Endothelial cell (in vitro differentiated cells): ENCODE measurements at places on chromosomes 4 and X.
A peak's percentile ranks its signal among the peaks of the same experiment; 100 is the strongest.

GRCh38 chr4:149897783-149898182 is 82.1 kb upstream of the IQCM start:
- DNase-seq, result no peak

GRCh38 chr4:15882675-15883086 is 55.9 kb downstream of the FGFBP1 start:
- peak; percentile 47 for DNase-seq

DNA sequence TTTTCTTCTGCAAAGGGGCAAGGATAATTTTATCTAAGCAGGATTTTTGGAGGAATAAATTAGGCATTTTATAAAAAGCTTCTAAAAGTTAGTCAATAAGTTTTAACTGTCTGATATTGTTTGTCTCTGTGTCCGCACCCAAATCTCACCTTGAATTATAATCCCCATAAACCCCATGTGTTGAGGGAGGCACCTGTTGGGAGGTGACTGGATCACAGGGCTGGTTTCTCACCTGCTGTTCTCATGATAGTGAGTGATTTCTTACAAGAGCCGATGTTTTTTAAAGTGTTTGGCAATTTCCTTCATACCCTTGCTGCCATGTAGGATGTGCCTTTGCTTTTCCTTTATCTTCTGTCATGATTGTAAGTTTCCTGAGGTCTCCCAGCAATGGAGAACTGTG is 481.4 kb downstream of the GBA3 start:
- DNase-seq, result no peak

GRCh38 chr4:80710748-80711451 is 319.6 kb upstream of the BMP3 start:
- DNase-seq, result no peak

DNA sequence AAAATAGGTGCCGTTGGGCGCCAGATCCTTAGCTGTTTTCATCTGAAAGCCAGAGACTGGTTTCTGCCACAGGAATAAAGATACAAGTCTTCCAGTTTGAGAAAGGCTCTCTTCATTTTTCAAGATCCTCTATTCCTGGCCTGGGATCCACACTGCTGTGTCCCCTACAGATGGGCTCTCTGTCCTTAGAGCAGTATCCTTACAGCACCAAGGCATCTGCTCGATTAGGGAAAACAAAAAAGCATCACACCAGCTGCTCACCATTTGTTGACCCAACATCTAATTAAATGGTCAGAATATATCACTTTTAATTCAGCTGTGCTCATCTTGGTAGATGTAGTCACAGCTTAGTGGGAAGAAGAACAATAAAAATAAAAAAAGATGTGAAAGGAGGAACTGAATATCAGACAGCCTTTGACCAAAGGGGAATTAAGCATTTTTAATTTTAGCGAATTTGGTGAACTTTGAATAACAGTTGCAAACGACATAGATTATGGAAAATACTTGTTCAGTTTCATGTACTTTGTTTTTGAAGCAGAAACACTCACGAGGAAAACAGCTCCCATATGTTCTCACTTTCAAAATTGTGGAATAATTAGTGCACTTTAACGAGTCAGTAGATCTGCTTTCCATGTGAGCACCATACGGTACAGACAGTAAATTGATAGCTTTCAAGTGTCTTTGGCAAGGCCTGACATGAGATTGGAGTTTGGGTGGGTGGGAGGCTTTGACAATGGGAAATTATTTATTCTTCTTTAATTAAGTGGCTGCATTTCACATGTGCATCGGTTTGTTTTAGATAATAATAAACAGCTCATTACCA is 148.4 kb upstream of the CLNK start:
- no peak for DNase-seq

DNA sequence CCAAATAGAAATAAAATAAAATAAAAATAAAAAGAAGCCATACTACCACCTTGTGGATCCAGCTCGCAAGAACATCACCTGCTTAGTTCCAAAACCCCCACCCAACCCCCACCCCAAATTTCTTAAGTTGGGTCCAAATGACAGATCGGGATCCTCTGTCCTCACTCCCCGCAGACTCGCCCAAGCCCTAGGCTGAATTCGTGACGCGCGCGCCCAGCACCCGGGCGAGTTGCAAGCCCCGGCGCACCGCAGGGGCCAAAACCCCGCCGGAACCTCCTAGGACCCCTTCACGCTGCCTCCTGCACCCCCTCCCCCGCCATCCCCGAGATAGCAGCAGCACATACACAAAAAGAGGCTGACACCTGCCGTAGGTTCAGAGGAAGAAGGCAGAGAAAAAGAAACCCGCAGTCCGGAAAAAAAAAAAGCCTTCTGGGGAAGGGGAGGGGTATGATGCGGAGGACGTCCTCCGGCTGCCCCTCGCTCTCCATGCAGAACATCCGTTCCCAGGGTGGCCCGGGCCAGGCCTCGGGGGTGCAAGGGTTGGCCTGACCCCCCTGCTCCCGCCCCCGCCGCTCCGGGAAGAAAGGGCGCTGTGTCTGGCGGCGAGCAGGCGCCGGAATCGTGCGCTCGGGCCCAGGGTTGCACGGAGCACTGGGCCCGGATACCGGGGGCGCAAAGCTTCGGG is 2.6 kb downstream of the NLGN4X start:
- DNase-seq, result peak; percentile 44

GRCh38 chr4:150423503-150423902 is 158.4 kb upstream of the MAB21L2 start:
- DNase-seq, result no peak

DNA sequence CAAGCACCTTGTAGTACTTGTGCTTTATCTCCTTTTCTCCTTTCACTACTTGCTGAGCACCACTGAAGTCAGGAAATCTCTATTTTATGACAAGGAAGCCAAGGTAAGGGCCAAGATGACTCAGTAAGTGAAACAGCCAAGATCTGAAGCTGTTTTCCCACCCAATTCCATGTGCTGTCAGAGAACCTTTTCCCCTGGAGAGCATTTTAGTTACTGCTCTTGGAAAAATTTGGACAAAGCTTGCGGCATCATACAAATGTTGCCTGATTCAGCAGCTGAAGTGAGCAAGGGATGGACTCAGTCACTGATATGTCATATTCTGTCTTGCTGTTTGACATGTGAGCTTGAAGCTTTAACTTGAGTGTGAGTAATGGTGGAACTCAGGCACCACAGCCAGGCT is 391.4 kb downstream of the RAB28 start:
- DNase-seq, result no peak

GRCh38 chrX:24099394-24099793 is 44.6 kb downstream of the EIF2S3 start:
- no peak for DNase-seq

DNA sequence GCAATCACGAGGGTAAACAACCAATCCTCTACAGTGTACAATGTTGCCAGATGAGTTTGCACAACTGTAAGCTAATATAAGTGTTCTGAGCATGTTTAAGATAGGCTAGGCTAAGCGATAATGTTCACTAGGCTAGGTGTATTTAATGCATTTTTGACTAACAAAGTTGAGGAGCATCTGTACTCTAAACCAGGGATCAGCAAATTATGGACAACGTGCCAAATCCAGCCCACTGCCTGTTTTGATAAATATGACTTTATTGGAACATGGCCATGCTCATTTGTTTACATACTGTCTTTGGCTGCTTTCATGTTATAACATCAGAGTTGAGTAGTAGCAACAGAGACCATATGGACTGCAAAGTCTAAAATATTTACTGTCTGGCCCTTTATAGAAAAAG is 46.3 kb upstream of the ARHGEF6 start:
- no peak for DNase-seq

- DNase-seq, result no peak
Observed at GRCh38 chr4:40564004-40564403, 65.7 kb downstream of the RBM47 start.

DNA sequence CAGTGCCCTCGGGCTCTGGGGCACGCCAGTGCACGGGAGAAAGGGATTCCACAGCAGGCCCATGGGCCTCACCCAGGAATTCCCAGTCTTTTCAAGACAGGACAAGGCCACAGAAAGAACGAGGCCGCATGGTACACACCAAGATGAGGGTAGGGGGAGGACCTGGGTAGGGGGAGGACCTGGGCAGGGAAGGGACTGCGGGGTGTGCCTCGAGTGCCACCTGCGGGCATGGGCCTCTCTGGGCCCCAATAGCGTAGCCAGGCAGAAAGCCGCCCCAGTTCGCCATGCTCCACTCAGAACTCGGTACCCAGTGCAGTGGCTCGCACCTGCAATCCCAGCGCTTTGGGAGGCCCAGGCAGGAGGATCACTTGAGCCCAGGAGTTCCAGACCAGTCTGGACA is 14.0 kb upstream of the DUSP9 start:
- DNase-seq, result no peak

DNA sequence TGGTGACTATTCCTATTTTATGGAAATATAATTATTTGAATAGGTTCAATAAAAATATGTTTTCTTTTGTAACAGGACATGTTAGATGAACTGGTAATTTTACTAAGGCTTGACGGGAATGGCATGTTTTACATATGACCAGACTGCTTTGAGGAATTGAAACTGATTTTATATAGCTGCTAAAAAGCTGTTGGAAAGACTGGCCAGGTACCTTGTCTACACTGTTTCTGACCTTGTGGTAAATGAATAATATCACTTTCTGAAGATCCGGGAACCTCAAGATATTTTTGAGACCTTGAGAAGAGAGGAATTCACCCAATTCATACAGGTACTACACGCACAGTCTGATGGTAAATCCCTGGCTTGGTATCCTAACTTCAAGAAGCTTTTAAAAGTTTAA is 42.1 kb upstream of the USP46 start:
- DNase-seq, result no peak

DNA sequence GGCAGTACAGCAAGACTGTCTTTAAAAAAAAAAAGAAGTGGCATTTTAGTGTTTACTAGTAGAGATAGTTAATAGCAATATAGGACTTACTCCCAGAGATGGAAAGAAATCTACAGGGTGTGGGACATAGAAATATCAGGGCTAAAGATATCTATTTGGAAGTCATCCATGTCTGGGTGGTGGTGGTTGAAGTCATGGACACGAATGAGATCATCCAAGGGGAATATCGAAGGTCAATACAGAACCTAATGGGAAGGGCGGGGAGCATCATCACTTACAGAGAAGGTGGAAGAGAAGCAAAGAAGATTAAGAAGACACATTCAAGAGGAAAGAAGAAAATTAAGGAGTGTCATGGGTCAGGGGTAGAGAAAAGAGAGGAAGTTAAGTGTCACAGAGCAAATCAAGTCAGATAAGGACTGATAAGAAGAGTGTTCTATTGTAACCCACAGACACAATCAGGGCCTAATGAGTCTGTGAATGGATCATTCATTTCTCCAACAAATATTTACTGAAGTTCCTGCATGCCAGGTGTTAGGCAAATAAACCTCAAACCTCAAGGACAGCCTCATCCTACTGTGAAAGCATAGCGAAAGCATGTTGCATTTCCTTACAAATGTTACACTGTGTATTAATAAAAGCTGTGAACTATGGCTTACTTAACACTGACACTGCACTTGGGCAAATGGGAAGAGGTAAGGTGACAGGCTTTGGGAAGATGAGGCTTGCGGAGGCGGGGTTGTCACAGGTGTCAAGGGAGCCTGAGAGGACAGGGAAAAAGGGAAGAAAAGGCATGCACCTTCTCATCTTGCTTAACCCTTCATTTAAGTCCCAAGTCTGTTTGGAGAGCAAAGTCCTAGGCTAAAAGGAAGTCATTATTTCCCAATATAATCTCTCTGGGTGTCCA is 65.3 kb downstream of the ELOVL6 start:
- no peak for DNase-seq

- no peak for DNase-seq
Observed at GRCh38 chrX:122566401-122566800, 617.7 kb upstream of the GRIA3 start.

DNA sequence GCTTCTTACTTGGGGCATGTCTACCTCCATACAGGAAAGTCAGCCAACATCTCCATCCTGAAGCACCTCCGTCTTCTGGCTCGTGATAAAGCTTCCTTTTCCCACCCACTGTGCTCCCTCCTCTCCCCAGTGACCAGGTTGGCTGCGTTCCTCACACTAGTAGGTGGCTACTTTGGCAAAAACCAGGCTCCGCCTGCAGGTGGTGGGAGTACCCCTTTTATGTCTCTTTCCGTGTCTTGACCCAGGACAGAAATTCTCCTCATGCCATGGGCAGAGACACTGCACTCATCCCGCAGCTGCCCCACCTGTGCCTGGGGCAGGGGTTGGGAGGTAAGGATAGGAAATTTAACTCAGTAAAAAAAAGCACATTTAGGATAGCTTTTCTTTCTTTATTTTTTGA is 50.9 kb downstream of the ENPP6 start:
- no peak for DNase-seq

GRCh38 chr4:16827045-16827444 is 71.4 kb downstream of the LDB2 start:
- no peak for DNase-seq

- no peak for DNase-seq
Observed at GRCh38 chr4:6962211-6963041, 52.8 kb downstream of the TBC1D14 start.

DNA sequence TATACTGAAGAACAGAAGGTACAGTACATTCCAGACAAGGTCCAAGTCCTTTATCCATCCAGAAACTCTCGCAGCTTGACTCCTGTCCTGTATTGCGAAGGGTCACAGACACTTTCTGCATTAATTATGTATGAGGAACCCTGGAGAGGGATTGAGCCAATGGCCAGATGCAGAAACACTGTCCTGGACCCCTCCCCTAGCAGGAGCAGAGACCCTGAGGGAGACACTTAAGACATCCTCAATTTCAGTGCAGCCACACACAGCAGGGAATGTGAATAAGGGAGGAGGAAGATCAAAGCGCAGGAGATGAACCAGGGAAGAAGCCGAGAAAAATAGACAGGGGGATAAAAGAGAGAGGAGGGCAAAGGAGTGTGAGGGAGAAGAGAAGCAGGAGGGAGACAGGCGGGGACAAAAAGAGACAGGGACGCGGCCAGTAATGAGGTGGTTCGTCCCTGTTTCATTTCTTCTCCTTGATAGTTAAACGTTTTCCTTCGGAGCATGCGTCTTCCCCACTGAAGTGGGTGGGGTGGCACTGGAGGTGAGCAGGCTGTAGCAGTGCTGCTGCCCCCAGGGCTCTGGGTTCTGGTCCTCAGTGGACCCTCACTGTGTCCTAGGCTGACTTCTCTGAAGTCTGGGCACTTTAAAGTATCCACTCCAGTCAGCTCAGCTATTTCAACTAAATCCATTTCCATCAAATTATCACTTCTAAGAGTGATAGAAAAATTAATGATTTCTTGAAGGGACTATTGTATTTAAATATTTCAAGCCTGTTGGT is 356.4 kb upstream of the NOCT start:
- no peak for DNase-seq

DNA sequence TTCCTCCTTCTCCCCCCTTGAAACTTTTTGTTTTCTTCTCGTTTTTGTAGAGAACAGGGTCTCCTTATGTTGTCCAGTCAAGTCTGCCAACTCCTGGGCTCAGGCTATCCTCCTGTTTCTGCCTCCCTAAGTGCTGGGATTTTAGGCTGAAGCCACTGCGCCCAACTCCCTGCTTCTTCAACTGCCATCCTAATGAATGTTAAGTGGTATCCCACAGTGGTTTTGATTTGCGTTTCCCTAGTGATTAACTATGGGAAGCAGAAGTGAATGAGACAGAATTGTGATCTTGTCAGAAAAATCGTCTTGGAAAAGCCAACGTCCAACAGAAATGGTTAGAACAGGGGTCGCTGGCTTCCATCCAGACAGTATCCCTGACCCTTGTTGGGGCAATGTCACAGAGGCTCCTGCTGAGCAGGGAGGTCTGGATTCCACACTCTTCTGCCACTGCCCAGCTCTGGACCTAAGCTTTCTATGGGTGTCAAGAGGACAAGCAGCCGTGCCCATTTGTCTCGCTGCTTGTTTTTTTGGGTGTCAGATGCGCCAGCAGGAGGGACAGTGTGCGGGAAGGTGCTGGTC is 869 bp upstream of the ADD1 start:
- no peak for DNase-seq
